Esophagus squamous epithelium (tissue), 5 donors: ENCODE measurements at places on chromosomes 6 and 20.

DNA sequence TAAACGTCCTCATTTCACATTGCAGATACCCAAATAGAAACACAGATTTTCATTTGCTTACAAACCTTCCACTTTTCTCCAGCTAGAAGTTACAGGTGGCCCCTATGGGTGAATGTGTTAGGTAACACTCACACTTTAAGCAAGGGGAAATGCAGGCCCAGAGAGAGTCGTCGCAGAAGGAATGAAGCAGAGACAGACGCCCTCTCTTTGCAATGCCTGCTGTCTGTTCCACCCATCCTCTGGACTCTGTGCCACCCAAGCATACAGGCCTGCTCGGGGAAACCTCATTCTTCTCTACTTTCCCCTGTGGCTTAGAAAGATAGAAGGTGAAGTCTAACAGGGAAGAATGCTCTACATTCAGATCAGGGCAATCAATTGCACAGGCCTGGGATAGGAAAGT is 57.2 kb downstream of the LRFN2 start:
- DNase-seq: no peak

DNA sequence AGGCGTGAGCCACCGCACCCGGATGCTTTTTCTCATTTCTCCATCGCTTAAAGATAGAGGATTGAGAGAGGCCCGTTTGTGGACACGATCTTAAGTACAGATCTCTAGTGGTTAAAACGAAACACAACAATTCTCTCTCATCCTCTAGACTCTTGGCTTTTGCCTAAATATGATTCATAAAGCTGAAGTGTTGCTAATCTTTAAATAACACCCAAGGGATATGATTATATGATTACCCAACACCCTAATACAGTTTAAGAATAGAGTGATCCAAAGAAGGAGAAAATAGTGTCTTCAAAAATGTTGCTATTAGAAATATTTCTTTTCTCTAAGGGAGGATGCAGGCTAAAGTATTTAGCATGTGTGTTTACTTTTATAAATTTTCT is 50.4 kb downstream of the MTHFD1L start:
- DNase-seq: no peak

GRCh38 chr6:2558098-2558680 is 192.5 kb downstream of the MYLK4 start:
- DNase-seq: no peak

- no peak for DNase-seq
Observed at GRCh38 chr6:652865-653264, 4.0 kb downstream of the HUS1B start.
